ENCODE measurements at places on chromosomes 2 and 18.

GRCh38 chr2:156573710-156574109, 137.5 kb downstream of the GPD2 start:
- no peak for DNase-seq

DNA sequence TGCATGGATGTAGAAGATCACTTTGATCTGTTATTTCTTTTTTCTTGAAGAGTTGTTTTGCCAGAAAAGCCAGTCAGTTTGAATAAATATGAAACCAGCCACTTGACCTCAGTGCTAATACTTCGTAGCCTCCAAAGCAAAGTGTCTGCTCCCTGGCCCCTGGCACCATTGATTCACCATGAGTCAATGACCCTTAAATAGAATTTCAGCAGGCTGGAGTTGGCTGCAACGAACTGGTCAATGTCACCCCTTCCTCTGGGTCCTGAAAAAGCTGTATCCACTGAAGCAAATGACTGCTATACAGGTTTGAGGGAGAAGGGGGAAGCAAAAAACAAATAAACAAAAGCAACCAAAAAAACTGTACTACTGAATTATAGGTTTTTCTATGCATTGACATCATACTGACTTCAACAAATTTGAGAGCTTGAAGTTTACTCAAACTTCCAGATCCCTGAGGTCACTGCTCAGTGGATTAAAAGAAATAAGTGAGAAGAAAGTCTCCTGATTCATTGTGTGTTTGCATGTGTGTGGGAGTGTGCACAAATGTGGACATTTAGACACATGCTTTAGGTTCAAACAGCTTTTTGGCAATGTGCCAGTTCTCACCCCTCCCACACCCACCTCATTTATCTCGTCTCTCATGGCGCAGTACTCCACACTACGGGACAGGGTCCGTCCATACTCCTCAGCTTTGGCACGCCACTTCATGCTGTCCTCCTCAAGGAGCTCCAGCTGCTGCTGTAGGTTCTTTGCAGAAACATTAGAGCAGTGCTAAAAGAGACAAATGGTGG, 58.1 kb upstream of the TTN start:
- DNase-seq = no peak

GRCh38 chr2:241860184-241861078, 1.7 kb upstream of the PDCD1 start:
- DNase-seq = no peak

DNA sequence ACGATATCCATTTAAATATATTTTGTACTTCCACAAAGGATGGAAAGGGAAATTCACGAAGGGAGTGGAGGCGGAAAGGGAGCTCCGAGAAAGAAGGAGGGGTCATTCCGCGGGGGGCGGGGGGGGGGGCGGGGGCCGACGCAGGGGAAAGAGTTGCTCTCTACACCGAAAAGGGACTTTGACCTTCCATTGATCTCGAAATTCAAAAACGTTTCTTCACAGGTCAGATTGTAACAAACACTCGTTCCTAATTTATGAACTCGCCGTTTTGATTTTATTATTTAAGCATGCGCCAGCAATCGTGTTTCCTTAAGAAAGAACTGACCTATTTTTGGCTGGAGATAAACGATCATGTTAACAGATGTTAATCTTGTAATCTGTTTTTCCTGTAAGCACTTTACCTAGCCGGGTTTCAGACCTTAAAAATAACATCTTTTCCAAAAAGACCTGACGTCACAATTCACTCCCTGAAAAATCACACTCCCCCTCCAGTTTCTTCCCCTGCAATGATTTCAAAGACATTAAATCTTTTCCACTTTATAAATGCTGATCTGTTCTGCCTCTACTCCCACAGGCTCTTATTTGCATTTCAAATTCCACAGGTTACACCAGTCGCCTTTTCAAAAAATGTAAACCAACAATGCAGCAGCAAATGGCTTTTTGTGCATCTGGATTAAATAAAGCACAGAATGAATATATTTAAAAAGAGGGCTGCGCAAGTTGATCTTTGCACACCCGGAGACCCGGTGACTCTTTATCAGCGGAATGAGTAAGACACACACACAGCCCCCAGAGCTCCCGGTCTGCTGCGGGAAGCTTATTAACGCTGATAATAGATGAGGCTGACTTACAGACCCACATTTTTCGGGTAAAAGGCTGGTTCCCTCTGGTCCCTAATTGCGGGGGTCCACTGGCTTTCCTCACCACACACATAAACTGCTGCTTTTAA, 1.6 kb downstream of the ZNF516 start:
- no peak for DNase-seq

GRCh38 chr18:75395137-75395536, 32.4 kb downstream of the SMIM21 start:
- DNase-seq = no peak

Data from T-helper 1 cell (primary cell).